ENCODE measurements at places on chromosomes 2 and 18. TPM values are rescaled to one million over a fixed set of nuclear protein-coding genes. Genes with fewer than 3 reads are reported as not detected.

- no peak for DNase-seq
These were observed 853.1 kb upstream of the SALL3 start for GRCh38 chr18:78126536-78126935.

- peak; percentile 18 for DNase-seq
These were observed 42.2 kb downstream of the CD302 start for GRCh38 chr2:159755788-159756187.

GRCh38 chr2:136323935-136324334, 206.0 kb upstream of the CXCR4 start:
- DNase-seq = no peak

DNA sequence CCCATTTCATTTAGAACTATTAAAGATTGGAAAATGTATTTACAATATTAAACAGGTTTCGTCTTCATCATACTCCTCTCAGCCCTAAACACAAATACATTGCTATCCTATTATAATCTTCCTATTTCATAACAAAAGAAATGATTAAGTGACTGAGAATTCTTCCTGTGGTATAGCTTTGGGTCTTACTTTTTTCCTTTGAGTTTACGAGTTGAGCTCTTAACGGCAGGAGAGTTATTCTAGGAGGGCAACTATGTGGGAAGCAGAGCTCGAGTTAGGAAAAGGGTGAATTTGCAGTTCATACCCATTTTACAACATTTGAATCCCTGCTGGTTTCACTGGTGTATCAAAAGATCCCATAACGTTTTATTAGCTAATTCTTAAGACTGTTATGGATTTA, 105.0 kb downstream of the FIGN start:
- DNase-seq = no peak

DNAJC5G gene
- not detected for total RNA-seq

ARHGAP25 gene
- total RNA-seq = 5.8 TPM

FSIP2 gene
- total RNA-seq = 12.7 TPM

Data from neural progenitor cell (in vitro differentiated cells).